ENCODE measurements at places on chromosomes 1 and 21. TPM values are rescaled to one million over a fixed set of nuclear protein-coding genes. Genes with fewer than 3 reads are reported as not detected.
A peak's percentile ranks its signal among the peaks of the same experiment; 100 is the strongest.

GRCh38 chr21:42991992-42992740 is 17.8 kb downstream of the PKNOX1 start:
- peaks cover 34% of the 10 kb centered on the region for H3K4me1 ChIP-seq
- H3K4me3 ChIP-seq = no peak overlapping the region
- H3K36me3 ChIP-seq = peaks cover 1% of the 10 kb centered on the region
- no peak for DNase-seq

- no peaks in the 10 kb centered on the region for H3K4me1 ChIP-seq
- DNase-seq = no peak
- H3K4me3 ChIP-seq = no peak overlapping the region
- no peak overlapping the region for H3K27ac ChIP-seq
These were observed 694.1 kb downstream of the USP25 start for GRCh38 chr21:16423921-16424320.

DNA sequence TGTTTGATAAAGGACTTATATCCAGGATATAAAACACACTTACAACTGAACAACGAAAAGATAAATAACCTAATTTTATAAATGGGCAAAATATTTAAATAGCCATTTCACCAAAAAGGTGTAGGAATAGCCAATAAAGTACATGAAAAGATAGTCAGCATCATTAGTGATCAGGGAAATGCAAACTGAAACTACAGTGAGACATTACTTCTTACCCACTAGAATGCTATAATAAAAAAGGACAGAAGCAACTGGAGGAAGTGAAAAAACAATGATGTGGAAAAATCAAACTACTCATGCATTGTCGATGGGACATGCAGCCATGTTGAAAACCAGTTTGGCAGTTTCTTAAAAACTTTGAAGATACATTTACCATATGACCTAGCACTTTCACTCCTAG is 43.4 kb upstream of the HSD3B1 start:
- no peak overlapping the region for H3K27ac ChIP-seq
- no peaks in the 10 kb centered on the region for H3K4me1 ChIP-seq
- no peak overlapping the region for H3K4me3 ChIP-seq
- peaks cover 4% of the 10 kb centered on the region for H3K27me3 ChIP-seq

- H3K27ac ChIP-seq = no peak overlapping the region
- H3K4me3 ChIP-seq = peak overlapping the region; percentile 13
- H3K4me1 ChIP-seq = peaks cover 27% of the 10 kb centered on the region
- H3K27me3 ChIP-seq = peaks cover 30% of the 10 kb centered on the region
These were observed 685 bp upstream of the RIPPLY3 start for GRCh38 chr21:37005548-37006485.

DNA sequence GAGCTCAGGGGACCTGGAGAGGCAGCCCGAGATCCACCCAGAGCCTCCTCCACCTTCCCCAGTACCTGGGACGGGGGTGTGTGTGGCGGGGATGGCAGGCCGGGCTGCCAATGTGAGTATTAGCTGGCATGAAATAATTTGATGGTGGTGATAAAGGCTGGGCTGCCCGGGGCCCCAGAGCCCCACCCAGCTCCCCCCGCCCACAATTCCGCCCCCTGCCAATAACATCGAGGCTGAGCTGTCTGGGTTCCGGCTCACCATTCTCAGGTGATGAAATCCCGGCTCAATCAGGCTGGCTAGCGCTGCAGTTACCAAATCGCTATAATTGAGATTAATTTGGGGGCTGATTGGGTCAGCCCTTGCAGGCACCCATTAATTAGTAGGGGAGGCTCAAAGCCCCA is 103.8 kb upstream of the CASZ1 start:
- DNase-seq = no peak
- peaks cover 14% of the 10 kb centered on the region for H3K4me1 ChIP-seq
- H3K4me3 ChIP-seq = no peak overlapping the region
- no peaks in the 10 kb centered on the region for H3K27me3 ChIP-seq
- H3K36me3 ChIP-seq = no peaks in the 10 kb centered on the region

DNA sequence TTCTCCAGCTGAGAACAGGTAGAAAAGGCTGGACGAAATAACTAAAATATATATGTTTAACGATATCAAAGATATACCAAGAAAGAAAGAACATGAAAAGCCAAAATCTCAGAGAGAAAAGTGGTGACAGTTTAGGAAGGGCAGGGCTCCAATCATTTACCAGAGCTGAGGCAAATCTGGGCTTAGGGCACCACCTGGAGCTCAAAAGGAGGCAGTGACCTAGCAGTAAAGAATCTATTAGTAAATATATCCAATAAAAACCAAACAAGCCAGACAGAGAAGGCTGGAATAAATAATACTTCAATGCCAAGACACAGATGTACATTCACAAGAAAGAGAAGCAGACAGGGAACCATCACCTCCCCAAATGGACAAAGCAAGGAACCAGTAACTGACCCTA is 43.5 kb downstream of the CHIA start:
- peak; percentile 62 for DNase-seq
- H3K27me3 ChIP-seq = no peaks in the 10 kb centered on the region
- peaks cover 12% of the 10 kb centered on the region for H3K4me1 ChIP-seq
- H3K36me3 ChIP-seq = peaks cover 6% of the 10 kb centered on the region
- H3K27ac ChIP-seq = no peak overlapping the region
- no peak overlapping the region for H3K4me3 ChIP-seq

- H3K36me3 ChIP-seq = peaks cover 16% of the 10 kb centered on the region
- H3K4me1 ChIP-seq = peaks cover 22% of the 10 kb centered on the region
- peak overlapping the region; percentile 65 for H3K4me3 ChIP-seq
These were observed 8.5 kb downstream of the GGPS1 start for GRCh38 chr1:235336903-235337302.

GRCh38 chr21:45169001-45169400 is 94.6 kb downstream of the ADARB1 start:
- H3K36me3 ChIP-seq = peaks cover 4% of the 10 kb centered on the region
- peaks cover 23% of the 10 kb centered on the region for H3K4me1 ChIP-seq
- no peak overlapping the region for H3K4me3 ChIP-seq

Gene KLHL17
- 30.7 TPM for total RNA-seq

DNA sequence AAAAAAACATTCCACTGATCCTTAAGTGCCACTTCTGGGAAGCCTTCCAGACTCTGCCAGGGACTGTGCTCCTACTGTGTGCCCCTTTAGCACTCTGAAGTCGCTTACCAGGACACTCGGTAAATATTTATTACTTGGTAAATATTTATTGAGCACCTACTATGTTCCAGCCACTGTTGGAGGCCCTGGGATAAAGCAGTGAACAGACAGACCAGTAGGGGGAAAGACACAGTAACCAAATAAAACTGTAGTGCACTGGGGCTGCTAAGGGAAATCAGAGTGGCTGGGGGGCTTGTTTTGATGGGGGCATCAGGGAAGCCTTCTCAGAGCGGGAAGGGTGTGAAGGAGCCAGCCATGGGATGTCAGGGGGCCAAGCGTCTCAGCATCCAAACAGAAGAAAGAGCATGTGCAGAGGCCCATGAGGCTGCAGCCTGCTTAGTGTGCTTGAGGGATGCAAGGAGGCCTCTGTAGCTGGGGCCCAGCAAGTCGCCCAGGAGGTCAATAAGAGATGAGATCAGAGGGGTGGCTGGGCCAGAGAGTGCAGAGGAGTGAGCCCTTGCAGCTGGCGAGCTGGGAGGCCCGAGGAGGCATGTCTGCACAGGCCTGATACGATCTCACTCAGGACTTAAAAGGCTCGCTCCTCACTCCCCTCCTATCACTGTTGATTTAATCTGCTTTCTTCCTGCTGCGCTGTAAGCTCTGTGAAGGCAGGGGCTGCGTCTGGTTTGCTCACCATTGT is 28.6 kb downstream of the KAZN start:
- no peak overlapping the region for H3K27ac ChIP-seq
- no peaks in the 10 kb centered on the region for H3K36me3 ChIP-seq
- no peaks in the 10 kb centered on the region for H3K4me1 ChIP-seq
- no peak overlapping the region for H3K4me3 ChIP-seq
- no peaks in the 10 kb centered on the region for H3K27me3 ChIP-seq

Gene NEGR1
- total RNA-seq = not detected
